Stimulated activated CD4-positive, alpha-beta T cell treated with anti-CD3 and anti-CD28 coated beads, Interleukin-2, amount 100 ng/mL, for 24 hours (primary cell): ENCODE measurements at places on chromosomes 12 and 14.

DNA sequence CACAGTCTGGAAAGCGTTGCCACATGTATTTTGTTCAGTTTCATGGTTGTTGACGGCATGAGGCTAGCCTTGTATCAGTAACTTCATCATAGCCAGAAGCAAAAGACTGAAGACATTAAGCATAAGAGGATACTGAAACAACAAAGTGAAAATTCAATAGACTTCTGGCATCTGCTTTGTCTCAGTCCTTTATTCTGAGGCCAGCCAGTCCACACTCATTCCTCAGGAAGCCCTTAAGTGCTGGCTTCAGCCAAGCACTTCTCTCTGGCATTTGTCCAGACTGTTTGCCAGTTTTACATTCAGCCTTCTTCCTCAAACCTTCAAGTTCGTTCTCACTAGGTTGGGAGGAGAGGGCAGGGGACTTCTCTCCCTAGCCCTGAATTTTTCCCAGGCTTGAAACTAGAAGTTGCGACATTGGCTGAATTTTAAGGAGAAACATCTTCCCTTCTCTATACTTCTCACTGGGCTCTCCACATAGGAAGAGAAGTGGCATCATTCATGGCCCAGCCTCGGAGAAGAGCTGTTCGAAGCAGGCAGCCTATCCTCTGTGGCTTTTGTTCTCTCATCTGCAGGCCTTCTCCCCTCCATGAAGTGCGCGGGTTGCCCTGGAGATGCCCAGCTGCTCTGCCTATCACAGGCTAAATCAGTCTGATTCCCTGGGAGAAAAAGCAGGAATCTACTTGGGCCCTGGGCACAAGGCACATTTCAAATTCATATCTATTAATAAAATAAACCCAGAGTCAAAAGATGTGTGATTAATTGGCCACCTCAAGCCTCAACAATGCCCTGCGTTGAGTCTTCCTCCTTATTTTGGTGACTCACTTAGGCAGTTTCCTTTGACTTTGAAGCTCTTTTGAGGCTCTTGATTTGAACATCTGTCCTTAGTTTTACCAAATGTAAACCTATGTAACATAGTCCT is 130.9 kb upstream of the PLEKHA5 start:
- DNase-seq, result no peak

- DNase-seq, result no peak
These were observed 81.9 kb downstream of the DBX2 start for GRCh38 chr12:44968965-44969364.

DNA sequence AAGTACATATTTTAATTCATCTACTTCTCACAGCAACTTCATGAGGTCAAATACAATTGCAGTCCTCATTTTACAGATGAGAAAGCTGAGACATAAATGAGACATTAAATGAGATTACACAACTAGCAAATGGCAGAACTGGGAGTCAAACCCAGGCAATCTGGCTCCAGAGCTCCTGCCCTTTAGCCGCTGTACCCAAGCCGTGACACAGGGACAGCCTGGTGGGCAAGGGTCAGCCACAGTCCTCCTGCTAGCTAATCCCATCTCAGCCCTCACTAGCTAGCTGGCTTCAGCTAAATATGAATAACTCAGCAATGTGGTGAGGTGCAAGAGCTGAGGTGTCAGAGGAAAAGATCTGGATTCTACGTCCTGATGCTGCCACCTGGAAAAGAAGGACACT is 54.8 kb downstream of the NINJ2 start:
- DNase-seq, result no peak

- no peak for DNase-seq
These were observed 449 bp downstream of the THAP2 start for GRCh38 chr12:71664411-71665089.

GRCh38 chr12:99002156-99002555 is 357.1 kb downstream of the APAF1 start:
- DNase-seq, result no peak

- no peak for DNase-seq
These were observed 71.1 kb upstream of the CCND2 start for GRCh38 chr12:4202487-4202886.

GRCh38 chr12:110501399-110501751 is 536 bp downstream of the VPS29 start:
- no peak for DNase-seq

GRCh38 chr14:103699901-103700752 is 15.1 kb downstream of the XRCC3 start:
- DNase-seq, result no peak

DNA sequence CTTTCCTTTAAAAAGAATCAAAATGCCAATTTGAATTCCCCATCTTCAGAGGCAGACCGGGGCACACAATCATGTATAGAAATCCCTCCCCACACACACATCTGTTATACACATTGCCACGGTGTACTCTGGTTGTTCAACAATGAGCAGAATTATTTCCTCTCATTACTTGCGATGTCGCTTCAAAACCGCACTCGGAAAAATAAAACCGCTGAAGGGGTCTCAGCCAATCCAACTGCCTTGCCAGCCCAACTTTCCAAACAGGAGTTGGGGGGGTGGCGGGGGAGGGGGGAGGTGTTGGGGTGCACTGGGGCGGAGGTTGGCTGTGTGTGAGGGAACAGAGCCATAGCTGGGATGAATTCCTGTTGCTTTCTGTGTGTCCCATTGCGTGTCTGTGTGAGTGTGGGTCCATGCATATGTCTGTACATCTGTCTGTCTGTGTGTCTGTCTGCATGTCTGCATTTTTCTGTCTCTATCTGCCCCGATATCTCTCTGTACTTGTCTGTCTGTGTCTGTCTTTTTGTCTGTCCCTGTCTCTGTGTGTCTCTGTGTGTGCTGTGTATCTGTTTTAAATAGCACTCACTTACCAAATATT is 163.6 kb upstream of the TBX3 start:
- no peak for DNase-seq

- DNase-seq, result peak; percentile 11
These were observed 111.8 kb downstream of the KIF26A start for GRCh38 chr14:104250175-104250574.

DNA sequence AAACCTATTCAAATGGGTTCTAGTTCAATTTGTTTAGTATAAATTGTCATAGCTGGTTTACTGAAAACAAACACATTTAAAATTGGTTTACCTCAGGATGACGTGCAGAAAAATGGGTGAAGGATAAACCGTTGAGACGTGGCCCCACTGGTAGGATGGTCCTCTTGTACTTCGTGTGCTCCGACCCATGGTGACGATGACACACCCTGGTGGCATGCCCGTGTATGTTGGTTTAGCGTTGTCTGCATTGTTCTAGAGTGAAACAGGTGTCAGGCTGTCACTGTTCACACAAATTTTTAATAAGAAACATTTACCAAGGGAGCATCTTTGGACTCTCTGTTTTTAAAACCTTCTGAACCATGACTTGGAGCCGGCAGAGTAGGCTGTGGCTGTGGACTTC is 8.3 kb downstream of the CALM1 start:
- DNase-seq, result no peak
